Bronchial epithelial cell (primary cell): ENCODE measurements at places on chromosomes 4 and X. TPM values are rescaled to one million over a fixed set of nuclear protein-coding genes. Genes with fewer than 3 reads are reported as not detected.

CDS1 gene
- 20.0 and 28.2 TPM in 2 replicates for total RNA-seq

SHROOM4 gene
- total RNA-seq: 0.26 and 0.51 TPM in 2 replicates

DGKK gene
- total RNA-seq: not detected in 2 replicates

GRCh38 chrX:55167124-55167803 is 52.9 kb upstream of the PAGE5 start:
- peak; percentile 38 for DNase-seq

- peak; percentile 6 for DNase-seq
Observed at GRCh38 chr4:100289946-100290345, 99.7 kb upstream of the DDIT4L start.

DNA sequence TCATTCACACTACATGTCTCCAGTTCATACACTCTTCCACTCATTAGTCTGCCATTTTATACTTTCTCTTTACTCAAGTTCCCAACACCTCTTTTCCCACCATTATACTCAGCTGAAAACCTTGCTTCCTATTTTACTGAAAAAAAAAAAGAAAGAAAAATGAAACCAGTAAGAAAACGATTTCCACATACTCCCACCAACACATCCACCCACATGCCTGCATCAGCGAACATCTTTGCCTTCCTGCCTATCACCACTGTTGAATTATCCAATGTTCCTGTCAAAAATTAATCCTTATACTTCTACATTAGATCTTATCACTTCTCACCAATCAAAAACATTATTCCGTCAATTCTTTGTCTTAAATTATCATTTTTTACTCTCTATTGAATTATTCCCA is 188.1 kb upstream of the FAM241A start:
- DNase-seq: no peak

GRCh38 chrX:774536-774935 is 143.9 kb downstream of the SHOX start:
- DNase-seq: no peak

DNA sequence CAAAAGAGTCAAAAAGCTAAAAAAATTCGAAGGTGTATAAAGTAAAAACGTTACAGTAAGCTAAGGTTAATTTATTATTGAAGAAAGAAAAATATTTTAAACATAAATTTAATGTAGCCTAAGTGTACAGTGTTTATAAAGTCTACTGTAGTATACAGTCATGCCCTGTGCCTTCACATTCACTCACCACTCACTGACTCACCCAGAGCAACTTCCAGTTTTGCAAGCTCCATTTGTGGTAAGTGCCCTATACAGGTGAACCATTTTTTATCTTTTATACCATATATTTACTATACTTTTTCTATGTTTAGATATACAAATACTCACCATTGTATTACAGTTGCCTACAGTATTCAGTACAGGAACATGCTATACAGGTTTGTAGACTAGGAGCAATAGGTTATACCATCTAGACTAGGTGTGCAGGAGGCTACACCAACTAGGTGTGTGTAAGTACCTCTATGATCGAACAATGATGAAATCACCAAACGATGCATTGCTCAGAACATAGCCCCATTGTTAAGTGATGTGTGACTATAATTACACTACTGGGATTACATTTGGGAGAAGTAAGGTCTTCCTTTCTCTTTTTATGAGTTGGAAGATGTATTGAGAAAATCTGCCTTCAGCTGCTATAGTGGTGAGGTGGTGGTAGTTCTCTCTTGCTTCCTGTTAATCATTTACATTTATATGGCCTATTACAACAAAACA is 27.2 kb downstream of the TMSB4X start:
- DNase-seq: peak; percentile 86

DNA sequence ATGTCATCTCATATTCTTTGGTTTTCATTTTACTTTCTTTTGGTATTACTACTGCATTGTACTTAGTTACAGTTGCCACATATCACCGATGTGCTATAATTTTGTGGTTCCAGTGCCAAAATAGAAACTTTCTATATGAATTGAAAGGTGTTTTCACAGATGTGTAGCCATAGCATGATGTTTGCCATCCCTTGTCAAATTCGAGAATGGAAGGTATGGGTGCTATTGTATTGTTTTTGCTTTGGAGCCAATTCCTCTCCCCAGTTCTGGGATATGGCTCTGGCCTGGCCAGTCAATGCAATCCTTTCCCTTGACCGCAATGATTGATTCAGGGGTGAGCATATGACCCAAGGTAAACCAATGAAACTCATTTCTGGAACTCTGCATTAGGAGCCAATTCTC is 86.2 kb upstream of the RPS6KA3 start:
- DNase-seq: no peak

DNA sequence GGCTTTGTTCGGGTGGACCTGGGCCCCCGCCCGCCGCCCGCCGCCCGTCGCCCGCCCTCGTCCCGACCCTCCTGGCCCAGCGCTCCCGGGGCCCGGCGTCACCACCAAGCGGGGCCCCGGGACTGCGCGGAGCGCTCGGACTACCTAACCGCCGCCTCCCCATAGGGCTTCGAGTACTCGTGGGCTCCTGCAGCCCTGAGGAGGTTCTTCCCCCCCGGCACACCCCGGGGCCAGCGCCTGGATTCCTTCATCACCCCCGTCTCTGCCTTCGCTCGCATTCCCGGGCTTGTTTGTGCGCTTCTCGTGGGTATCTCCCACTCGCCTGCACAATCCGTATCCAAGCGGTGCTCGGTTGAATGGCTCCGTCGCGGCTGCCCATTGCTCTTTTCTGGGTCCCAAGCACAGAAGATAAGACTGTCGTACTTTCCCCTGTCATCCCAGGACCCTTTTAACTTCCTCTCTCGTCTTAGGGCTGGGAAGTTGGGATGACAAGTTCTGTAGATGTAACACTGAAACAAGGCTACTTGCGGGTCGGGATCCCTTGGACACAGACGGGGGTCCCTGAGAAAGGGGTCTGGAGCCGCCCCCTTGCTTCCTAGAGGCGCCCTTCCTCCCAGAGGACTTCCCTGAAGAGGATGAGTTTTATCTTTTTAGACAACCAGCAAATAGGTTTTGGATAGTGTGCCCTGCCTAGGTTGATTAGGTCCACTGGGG is 565 bp downstream of the MOB1B start:
- DNase-seq: peak; percentile 19
